Fibroblast of skin of right biceps (primary cell): ENCODE measurements at places on chromosomes 4 and X.
A peak's percentile ranks its signal among the peaks of the same experiment; 100 is the strongest.

GRCh38 chrX:151985955-151986354 is 11.5 kb upstream of the GABRE start:
- DNase-seq, result peak; percentile 71

- DNase-seq, result peak; percentile 13
Measured at GRCh38 chr4:99529228-99529627, 18.4 kb downstream of the C4orf17 start.

DNA sequence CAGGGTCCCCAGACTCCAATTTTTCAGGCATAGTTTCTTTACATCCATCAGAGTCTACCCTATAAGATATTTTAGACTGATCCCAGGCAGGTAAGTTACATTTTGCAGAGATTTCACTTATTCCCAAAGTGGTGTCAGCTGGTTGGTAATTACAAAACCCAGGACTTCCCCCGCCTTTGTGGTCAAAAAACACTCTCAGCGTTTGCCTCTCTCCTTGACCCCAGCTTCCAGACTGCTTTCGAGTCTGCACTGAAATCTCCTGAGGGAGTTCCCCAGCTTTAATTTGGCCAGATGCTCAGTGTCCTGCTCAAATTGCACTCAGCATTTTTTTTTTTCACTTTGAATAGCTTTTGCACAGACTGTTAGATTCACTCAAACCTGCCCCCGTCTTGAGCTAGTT is 11.2 kb upstream of the AMOT start:
- DNase-seq, result peak; percentile 33

DNA sequence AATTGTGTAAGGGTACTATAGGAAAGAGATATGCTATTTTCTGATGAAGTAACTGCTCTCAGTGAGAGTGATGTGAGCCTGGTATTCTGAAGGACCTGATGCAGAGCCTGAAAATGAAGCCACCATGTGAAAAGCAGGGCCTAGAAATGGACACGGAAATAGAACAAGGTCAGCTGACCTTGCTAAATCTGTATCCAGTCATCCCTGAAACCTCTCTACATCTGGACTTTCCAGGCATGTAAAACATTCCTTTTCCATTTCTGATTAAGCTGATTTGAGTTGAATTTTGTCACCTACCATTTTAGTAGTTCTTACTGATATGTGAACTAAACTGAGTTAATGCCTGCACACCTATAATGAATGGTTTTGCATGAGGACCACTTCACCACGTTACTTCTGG is 72.4 kb upstream of the NEIL3 start:
- no peak for DNase-seq

DNA sequence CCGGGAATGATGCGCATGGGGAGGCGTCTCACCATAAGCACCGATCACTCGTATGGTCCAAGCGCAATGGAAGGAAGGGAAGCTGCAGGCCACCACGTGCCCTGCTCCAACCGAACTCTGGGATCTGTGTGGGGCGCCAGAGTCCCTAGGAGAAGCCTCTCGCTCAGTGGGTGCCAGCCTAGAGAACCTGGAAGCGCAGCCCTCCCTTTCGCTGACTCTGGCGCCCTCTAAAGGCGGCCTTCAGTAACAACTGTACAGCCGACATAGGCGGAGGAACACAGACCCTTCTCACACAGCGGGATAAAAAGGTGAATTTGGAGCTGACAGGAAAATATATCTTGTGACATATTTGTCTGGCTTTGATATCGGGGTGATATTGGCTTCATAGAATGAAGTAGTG is 76.0 kb downstream of the INTS6L start:
- peak; percentile 17 for DNase-seq

- DNase-seq, result no peak
Measured at GRCh38 chr4:109298279-109299010, 4.0 kb downstream of the COL25A1 start.

- peak; percentile 65 for DNase-seq
Measured at GRCh38 chrX:14777525-14777924, 95.3 kb downstream of the FANCB start.

DNA sequence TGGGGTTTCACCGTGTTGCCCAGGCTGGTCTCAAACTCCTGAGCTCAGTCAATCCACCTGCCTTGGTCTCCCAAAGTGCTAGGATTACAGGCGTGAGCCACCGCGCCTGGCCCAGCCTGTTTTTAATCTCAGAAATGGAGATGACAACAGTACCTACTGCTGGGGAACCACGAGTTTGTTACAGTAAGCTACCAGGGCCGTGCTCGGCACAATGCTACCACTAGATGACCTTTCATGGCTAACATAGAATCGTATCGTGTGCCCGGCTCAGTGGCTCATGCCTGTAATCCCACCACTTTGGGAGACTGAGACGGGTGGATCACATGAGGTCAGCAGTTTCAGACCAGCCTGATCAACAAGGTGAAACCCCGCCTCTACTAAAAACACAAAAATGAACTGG is 90.8 kb upstream of the SLC34A2 start:
- no peak for DNase-seq

DNA sequence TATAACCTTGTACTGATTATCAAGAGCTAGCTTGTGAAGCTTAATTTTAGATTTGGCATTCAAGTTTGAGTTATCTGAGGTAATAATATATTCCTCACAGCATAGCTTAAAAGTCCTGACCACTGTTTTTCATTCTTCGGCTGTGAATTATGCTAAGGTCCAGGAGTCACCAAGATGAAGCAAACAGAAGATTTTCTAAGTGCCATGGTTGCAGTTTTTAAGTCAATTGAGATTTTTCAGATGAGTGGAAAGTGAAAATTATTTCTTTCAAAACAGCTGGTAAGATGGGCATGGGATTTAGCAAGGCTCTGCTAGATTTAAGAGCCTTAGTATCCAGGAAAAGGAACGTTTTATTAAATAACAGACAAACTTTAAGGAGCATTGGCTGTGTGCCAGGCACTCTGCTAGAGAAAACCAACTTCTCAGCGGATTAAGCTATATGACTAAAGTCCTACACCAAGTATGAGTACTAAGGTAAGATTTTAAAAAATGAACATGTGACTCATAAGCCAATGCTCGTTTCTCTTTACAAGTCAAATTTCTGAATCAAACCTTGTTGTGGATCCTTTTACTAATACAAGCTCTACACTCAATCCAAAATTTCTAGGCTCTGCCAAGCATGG is 149.9 kb upstream of the IL15 start:
- DNase-seq, result peak; percentile 91

DNA sequence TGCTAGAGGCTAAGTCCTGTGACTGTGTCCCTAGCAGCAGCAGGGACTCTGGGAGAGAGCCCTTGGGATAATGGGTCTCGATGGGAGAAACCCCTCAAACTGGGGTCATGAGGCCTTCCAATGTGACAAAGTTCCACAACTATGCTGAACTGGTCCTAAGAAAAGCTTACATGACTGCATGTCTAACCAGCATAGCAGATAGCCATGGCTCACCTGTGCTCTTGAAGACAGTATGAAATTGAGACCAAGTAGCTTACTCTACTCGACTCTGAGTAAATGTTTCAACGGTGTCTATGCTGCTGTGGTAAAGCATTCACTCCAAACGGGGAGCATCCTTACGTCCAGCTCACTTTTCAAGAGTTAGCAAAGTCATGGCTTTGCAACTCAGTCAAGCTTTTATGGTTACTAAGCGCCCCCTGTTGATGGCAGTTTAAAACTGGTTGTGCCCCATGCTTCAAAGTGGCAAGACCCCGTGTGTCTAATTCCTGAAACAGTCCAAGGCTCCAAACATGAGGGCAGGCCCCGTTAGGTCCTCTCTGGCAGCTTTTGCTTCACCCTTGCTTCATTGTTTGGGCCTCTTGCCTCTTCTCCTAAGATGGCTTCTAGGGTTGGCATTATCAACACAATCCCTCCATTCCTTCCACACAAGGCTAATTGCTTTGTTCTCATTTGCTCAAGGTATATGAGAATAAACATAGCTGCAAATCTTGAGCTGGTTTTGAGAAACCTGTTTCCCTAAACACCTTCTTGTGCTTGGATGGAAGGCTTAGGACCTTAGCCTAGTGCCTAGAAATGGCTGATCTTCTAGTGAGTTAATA is 46.6 kb downstream of the CCNG2 start:
- peak; percentile 82 for DNase-seq

DNA sequence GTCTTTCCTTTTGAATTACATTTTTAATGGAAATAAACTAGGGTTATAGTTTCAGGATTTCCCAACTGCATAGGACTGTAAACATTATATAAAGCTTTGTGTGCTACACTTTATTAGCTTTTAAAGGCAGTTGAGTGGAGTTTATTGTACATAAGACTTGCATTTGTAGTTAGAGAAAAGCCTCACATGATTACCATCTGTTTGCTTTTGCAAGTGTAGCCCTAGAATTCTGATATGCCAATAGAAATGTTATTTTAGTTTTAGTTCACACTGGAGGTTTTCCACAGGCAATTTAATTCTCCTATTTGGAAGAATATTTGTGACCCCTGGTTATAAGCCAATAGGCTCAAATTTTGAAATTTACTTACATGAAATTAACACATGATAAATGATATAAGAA is 41.3 kb upstream of the ANK2 start:
- DNase-seq, result no peak

DNA sequence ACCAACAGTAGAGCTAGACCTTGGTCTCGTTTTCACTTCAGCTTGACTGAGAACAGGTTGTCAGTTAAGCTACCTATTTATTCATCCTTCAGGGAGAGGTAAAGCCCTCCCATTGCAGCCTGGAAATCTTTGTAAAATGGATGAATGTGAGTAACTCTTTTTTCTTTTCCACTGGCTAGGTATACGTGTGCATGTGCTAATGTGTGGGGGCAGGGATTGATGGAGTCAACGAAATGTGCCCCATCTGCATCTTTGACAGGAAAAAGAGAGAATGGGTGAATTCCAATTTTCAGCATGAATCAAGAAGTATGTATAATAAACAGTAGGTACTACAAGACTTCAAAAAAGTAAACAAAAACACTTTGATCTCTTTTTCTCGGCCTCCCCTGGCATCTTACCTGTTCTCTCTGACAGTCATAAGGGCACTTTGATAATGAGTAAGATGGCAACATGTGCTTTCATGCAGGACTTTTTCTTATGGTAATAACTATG is at the start of gene IL21:
Gene IL21, minus strand, starts transcription at position 51 of the 492 bp plus-strand sequence. CDS start 55 bp downstream, outside the sequence.
- no peak for DNase-seq

DNA sequence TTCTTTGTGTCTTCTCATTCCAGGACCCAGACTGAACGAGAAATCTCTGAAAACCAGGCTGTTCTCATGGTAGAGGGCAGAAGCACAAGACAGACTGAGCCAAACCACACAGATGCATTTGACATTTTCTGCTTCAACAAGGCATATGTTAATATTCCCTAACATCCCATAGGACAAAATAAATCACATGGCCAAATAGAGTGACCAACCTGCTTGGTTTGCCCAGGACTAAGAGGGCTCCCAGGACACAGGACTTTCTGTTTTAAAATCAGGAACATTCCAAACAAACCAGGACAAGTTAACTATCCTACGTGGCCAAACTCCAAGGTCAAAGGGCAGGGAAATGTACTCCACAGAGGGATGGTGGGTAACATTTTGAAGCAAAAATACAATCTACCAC is 11.7 kb downstream of the CTPS2 start:
- DNase-seq, result no peak

GRCh38 chrX:112664924-112665323 is 14.8 kb downstream of the LHFPL1 start:
- no peak for DNase-seq

DNA sequence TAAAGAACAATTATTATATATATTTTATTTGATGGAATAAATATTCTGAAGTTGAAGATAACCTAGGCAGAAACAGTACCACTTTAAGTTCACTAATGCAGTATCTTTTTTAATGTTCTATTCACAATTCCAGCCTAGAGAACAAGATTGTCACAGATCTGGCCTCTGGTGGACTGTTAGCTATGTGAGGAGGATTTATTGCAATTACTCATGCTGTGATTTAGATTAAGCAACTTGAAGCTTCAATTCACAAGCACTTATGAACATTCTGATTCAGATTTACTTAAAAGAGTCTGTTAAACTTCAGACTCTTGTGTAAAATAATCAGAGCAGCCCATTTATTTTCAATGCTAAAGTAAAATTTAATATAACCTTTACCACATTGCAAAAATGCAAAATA is 1489.8 kb downstream of the STIM2 start:
- peak; percentile 64 for DNase-seq

GRCh38 chr4:123477711-123478209 is 81.2 kb downstream of the SPRY1 start:
- DNase-seq, result peak; percentile 75

DNA sequence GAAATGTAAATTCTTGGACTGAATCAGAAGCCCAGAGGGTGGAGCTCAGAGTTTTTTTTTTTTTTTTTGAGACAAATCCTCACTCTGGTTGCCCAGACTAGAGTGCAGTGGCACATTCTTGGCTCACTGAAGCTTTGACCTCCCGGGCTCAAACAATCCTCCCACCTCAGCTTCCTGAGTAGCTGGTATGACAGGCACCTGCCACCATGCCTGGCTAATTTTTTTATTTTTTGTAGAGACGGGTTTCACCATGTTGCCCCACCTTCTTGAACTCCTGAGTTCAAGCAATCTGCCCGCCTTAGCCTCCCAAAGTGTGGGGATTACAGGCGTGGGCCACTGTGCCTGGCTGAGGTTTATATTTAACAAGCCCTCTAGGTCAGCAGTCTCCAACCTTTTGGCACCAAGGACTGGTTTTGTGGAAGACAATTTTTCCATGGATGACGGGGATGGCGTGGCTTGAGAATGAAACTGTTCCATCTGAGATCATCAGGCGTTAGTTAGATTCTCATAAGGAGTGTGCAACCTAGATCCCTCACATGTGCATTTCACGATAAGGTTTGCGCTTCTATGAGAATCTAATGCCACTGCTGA is 76.7 kb downstream of the FHIP1A start:
- peak; percentile 10 for DNase-seq
